Activated CD4-positive, CD25-positive, alpha-beta regulatory T cell treated with anti-CD3 and anti-CD28 coated beads, Interleukin-2, amount 50 U/mL, for 72 hours (primary cell): ENCODE measurements at places on chromosomes 1 and 21.

GRCh38 chr1:63780565-63780964 lies 6.7 kb downstream of the ROR1 start:
- DNase-seq = no peak

DNA sequence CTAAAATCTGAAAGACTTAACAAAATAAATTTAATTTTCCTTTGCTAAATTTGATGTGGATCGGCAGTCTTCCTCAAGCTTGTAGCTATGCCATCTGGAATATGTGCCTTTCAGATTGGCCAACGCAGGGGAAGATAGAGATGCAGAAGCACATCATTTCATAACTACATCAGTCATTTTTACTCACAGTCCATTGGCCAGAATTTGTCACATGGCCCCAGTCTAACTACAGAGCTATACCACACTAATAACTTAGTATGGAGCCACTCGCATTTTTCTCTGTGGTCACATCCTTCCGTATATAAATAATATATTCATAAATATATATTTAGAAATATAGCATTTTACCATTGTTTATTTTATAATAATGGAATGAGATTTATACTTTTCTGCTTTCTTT lies 59.0 kb upstream of the PRRX1 start:
- no peak for DNase-seq

GRCh38 chr1:147545133-147545532 lies 3.8 kb downstream of the BCL9 start:
- peak; percentile 74 for DNase-seq

GRCh38 chr21:44736291-44737004 lies 25.1 kb upstream of the TSPEAR start:
- DNase-seq = no peak

- DNase-seq = no peak
Observed at GRCh38 chr1:57512386-57512785, 88.5 kb upstream of the DAB1 start.

- DNase-seq = no peak
Observed at GRCh38 chr1:19444296-19445021, 40.9 kb downstream of the CAPZB start.

- DNase-seq = no peak
Observed at GRCh38 chr1:168637350-168637991, 61.1 kb downstream of the XCL1 start.

DNA sequence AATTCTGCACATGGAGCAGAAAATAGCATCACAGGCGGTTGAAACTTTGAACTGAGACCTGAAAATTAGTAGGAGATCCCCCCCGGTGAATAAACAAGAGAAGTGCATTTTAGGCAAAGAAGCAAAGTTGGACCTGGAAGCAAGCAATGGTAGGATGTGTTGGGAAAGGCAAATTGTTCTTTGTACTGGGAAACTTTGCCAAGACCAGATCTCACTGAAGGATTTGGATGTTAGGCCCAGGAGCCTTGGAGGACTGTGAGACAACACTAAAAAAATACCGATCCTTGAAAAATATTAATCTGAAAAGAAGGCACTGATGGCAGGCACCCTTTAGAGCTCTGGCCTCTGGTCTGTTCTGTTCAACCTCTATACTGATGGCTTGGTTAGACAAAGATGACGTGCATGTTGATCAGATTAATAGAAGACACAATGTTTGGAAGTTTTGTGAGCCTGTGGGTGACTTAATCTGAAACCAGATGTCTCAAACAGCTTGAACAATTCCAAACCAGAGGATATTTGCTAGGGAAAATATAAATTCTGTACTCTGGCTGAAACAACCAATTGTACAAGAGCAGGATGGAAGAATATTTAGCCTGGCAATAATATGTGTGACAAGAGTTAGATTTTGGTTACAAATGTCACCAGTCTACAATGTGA lies 108.4 kb downstream of the ROR1 start:
- DNase-seq = no peak

DNA sequence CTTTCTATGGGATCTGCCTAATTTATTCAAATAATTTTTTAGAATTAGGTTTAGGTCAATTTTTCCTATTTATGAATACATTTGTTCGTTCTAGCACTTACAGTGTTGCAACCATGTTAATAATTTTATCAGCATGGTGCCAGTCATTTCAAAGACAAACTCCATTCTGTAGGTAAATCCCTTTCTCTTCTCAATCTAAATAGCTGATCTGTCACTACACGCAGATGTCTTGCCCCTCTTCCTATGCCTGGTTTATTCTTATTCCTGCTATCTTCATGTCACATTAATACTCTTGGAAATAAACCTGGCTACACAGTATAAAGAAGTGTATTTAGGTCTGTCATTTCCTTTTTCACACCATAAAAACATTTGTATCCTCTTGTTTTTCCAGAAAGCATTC lies 1172.4 kb downstream of the BRINP3 start:
- DNase-seq = no peak

- DNase-seq = no peak
Observed at GRCh38 chr21:14533499-14534428, 12.4 kb downstream of the SAMSN1 start.

DNA sequence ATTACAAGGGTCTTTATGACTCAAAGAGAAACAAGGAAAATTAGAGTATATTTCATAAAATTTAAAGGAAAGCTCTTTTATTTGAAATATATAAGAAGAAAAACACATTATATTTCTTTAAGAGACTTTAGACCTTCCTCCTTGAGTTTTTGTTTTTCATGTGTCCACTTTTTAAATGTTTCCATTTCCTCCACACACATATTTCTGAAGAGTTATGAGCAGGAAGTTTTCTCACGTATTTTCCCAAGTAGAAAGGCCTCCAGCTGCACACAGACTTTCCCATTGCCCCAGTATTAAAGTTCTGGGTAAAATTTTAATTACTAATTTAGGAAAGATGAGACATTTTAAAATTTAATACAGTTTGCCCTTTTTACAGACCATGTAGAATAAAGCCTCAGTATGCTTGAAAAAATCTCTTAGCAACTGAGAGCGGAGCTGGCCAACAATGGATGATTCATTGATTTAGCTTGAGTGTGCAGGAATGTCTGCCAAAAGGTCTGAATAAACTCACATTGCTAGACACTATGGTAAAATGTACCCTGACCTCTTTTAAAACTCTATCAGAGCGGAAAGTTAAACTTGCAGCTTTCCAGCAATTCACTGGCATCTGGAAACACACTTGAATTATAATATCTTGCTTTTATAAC lies 57.9 kb downstream of the DDAH1 start:
- DNase-seq = no peak

GRCh38 chr1:58979677-58980076 lies 195.8 kb upstream of the JUN start:
- DNase-seq = no peak

- no peak for DNase-seq
Observed at GRCh38 chr1:25809929-25810328, 9.8 kb upstream of the MTFR1L start.

- DNase-seq = no peak
Observed at GRCh38 chr1:217331698-217332097, 299.2 kb downstream of the GPATCH2 start.

DNA sequence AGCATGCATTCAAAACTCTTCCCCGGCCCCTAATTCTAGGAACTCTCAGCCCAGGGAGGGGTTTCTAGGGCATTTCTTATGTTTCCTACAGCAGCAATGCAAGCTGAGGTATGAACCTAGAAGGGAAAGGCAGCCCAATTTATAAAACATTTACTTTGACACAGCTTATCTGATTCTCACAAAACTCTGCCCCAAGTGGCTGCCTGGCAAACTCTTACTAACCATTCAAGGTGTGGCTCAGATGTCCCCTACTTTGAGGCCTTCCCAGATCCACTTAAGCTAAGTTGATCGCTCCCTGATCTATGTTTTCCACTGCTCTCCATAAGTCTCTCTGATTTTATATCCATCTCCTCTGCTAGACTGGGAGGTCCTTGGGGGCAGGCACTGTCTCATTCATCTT lies 35.4 kb downstream of the AK2 start:
- no peak for DNase-seq

GRCh38 chr1:11559591-11559970 lies 80.6 kb downstream of the DISP3 start:
- no peak for DNase-seq

DNA sequence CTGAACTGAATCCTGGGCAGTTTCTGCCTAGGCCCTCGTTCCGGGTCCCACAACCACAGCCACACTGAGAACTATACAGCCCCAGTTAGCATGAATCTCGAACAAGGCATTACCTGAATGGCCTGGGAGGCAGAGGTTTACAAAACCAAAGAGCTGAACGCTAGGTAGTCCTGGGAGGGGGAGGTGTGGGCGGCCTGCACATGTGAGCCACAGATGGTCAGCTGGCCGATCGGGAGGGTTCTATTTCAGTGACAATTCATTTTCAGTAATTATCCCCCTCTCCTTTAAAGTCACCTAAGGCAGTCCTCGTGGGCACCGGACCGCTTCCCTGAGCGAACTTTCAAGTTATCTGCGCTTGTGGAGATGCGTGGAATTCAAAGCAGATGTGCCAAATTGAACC lies 111.9 kb downstream of the GLIS1 start:
- DNase-seq = no peak

- DNase-seq = no peak
Observed at GRCh38 chr1:145980457-145980994, 15.9 kb downstream of the TXNIP start.

DNA sequence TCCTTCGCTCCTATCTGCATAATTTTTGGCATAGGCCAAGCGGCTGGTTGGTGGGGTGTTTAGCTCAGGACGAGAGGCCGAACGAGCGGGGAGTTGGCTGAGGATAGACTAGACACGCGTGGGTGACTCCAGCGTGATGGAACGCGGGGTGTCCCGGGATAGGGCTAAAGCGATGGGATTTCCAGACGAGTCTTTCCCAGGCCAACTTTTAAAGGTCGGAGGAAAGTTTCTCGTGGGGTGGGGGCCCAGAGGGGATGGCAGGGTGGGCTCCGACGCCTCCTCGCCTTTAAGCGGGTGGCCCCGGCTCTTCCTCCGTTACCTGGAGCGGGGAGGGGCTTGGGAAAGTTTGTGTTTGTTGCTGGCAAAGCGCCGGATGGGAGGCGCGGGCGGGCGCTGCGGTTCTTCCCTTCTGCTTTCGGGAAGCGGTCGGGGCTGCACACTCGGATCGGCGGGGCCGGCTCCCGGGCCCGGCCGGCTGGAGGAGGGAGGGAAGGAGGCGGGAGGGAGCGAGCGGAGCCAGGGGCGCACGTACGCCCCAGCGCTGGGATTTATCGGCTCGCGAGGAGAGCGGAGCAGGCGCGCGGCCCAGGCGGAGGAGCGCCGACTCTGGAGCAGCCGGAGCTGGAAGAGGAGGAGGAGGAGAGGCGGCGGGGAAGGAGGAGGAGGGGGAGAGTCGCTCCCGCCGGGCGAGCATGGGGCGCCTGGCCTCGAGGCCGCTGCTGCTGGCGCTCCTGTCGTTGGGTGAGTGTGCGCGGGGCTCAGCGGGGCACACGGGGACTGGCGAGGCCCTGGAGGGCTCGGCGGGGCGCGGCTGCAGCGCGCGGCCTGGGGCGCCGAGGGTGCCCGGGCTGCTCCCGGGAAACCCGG lies at the start of gene PTGFRN:
PTGFRN (plus strand) TSS at position 405 of the 867 bp plus-strand sequence; CDS start at position 693, 288 bp downstream.
- peak; percentile 36 for DNase-seq

- no peak for DNase-seq
Observed at GRCh38 chr1:226974544-226975258, 34.6 kb downstream of the COQ8A start.

GRCh38 chr21:21688889-21689288 lies 690.7 kb downstream of the NCAM2 start:
- no peak for DNase-seq

GRCh38 chr1:941588-942383 lies 17.3 kb downstream of the NOC2L start:
- DNase-seq = no peak

DNA sequence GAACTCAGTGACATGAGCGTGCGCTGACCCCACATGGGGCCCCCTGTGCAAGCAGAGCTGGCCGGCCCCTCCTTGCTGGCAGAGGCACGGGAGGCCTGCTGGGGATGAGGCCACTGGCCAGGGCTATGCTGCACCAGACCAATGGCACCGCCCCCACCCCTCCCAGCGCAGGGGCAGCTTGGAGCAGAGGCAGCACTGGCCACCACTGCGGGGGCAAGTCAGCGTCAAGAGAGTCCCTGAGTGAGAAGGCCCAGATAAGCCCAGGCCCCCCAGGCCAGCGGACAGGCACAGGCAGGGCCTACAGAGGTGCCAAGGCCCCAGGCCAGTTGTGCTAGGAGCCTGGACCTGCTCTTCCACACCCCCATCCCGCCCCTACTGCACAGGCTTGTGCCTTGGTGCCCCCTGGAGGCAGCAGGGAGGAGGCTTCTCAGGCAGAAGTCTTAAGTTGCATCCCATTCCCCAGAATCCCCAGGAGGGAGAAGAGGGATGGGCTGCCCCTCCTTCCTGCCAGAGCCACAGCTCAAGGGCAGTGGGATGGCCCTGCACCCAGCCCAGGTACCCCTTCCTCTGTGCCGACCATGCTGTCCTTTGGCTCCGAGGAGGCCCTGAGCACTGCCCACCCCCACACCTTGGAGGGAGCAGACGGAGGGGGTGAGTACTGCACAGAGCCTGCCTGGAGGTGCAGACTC lies 35.8 kb downstream of the EPHX1 start:
- no peak for DNase-seq

GRCh38 chr1:209692745-209693504 lies 11.7 kb upstream of the HSD11B1 start:
- peak; percentile 70 for DNase-seq

DNA sequence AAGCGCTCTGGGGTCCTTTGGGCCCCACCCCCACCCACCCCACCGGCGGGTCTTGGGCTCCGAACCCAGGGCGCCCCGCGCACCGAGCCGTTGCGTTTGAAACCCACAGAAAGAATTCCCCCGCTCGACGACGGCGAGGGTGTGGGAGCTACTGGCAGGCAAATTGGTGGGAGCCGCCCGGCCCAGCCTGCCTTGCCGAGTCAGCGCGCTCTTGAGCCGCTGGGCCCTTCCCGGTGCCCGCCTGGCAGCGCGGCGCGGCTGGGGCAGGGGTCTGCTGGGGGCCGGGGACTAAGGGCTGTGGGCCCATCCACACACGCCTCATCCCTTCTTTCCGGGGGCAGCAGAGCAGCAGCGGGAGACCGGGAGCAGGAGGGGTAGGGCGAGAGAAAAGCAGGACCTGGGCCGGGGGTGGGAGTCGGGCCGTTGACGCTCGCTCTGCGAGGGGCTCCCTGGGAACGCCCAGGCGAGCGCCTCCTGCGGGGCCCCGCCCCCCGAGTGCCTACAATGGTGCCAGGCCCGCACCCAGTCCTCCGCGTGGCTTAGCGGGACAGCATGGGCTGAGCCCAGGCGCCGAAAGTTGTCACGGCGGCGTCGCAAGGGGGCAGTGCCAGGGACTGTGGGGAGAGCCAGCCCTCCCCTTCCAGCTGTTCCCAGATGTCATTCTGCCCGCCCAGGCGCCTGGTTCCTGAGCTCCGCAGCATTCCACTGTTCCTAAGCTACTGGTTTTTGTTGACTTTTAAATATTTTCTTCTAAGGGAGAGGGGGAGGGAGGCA lies at the start of gene C1orf94:
C1orf94 (plus strand) TSS at position 78 of the 774 bp plus-strand sequence. CDS start 883 bp downstream, outside the sequence.
- no peak for DNase-seq

GRCh38 chr1:20584890-20585289 lies 4.0 kb upstream of the CDA start:
- DNase-seq = no peak

GRCh38 chr1:83692524-83693381 lies 306.2 kb downstream of the TTLL7 start:
- DNase-seq = no peak

GRCh38 chr1:111747282-111747734 lies 8.1 kb upstream of the INKA2 start:
- DNase-seq = peak; percentile 56
